ENCODE measurements at places on chromosomes 16 and 17. TPM values are rescaled to one million over a fixed set of nuclear protein-coding genes. Genes with fewer than 3 reads are reported as not detected.

LRRC37B gene
- total RNA-seq: 11.1 TPM

KRTAP4-8 gene
- total RNA-seq: not detected

WSCD1 gene
- 1.7 TPM for total RNA-seq

MYO1C gene
- total RNA-seq: 399 TPM

- no peaks in the 10 kb centered on the region for H3K27me3 ChIP-seq
Measured at GRCh38 chr16:88810912-88811768, 588 bp downstream of the APRT start.

DNA sequence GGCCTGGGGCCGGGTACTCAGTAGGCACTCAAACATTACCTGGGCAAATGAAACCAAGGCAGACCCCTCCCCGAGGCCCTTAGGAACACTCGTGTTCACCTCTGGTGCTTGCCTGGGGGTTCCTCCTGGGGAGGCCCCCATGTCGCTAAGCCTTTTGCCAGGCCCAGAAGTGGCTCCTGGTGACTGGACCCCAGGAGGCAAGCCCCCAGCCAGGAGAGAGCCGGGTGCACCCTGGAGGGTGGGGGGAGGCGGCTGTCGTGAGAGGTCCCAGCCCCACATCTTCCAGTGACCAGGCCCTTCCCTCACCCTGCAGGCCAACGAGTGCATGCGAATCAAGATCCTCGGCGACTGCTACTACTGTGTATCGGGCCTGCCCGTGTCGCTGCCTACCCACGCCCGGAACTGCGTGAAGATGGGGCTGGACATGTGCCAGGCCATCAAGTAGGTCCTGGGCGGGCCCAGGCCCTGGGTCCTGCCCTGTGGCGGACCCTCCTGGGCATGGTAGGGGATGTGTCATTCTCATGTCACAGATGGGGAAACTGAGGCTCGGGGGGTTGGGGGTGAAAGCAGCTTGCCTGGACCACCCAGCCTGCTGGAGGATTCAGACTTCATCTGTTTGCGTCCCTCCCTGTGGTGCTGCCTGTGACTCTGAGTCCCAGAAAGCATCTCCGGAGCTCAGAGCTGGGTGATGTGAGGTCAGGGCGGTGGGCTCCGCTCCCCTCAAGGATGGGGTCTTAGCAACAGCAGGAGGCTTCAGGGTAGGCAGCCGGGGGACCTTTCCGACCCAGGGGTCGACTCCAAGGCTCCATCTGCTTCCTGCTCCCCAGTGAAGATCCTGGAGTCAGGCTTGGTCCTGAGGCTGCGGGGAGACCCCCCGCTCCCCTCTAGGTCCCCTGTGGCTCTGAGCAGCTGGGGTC, 32.5 kb downstream of the ADCY7 start:
- H3K27me3 ChIP-seq: no peaks in the 10 kb centered on the region
- H3K36me3 ChIP-seq: peaks cover 12% of the 10 kb centered on the region
- no peak for DNase-seq
- H3K27ac ChIP-seq: no peak overlapping the region
- no peak overlapping the region for H3K4me3 ChIP-seq
- peaks cover 12% of the 10 kb centered on the region for H3K4me1 ChIP-seq

- no peaks in the 10 kb centered on the region for H3K36me3 ChIP-seq
- H3K27ac ChIP-seq: peak overlapping the region; percentile 66
- no peaks in the 10 kb centered on the region for H3K27me3 ChIP-seq
Measured at GRCh38 chr17:77234695-77235094, 93.9 kb downstream of the SEC14L1 start.

GRCh38 chr17:50511058-50511457, 2.8 kb downstream of the MYCBPAP start:
- H3K27ac ChIP-seq: no peak overlapping the region
- no peak for DNase-seq
- no peak overlapping the region for H3K4me3 ChIP-seq
- no peaks in the 10 kb centered on the region for H3K36me3 ChIP-seq
- H3K4me1 ChIP-seq: peaks cover 33% of the 10 kb centered on the region

- H3K4me1 ChIP-seq: peaks cover 5% of the 10 kb centered on the region
- H3K36me3 ChIP-seq: peaks cover 85% of the 10 kb centered on the region
- H3K27ac ChIP-seq: no peak overlapping the region
Measured at GRCh38 chr17:82400830-82401229, 17.3 kb upstream of the HEXD start.

Data from esophagus muscularis mucosa (tissue), 4 donors.